ENCODE measurements at places on chromosomes 1 and 21. TPM values are rescaled to one million over a fixed set of nuclear protein-coding genes. Genes with fewer than 3 reads are reported as not detected.

Gene SELP
- 0.50 TPM for total RNA-seq

- H3K27ac ChIP-seq: peak overlapping the region; percentile 64
- H3K36me3 ChIP-seq: peaks cover 11% of the 10 kb centered on the region
- H3K27me3 ChIP-seq: no peaks in the 10 kb centered on the region
- H3K4me3 ChIP-seq: no peak overlapping the region
- peaks cover 47% of the 10 kb centered on the region for H3K4me1 ChIP-seq
- no peak for DNase-seq
Observed at GRCh38 chr1:51863384-51863783, 15.1 kb downstream of the NRDC start.

DNA sequence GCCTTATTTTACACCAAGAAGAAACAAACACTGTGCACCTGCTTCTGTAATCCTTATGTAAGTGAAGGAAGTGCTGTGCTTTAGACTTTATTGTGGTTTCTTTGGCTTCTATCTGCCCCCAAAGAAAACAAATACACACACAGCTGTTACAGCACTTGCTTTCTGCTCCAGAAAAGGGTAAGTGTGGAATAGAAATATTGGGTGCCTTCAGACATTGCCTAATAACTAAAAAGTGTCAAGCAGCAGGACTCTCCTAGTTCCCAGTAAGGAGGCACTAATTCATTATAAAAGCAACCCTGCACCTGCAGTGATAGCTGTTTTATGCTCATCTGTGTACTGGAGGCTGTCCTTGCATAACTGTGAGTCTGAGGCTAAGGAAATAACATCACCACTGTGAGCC lies 23.4 kb upstream of the PRRX1 start:
- DNase-seq: no peak
- H3K36me3 ChIP-seq: no peaks in the 10 kb centered on the region
- no peak overlapping the region for H3K4me3 ChIP-seq
- H3K27me3 ChIP-seq: peaks cover 5% of the 10 kb centered on the region
- no peak overlapping the region for H3K27ac ChIP-seq
- H3K4me1 ChIP-seq: no peaks in the 10 kb centered on the region

DNA sequence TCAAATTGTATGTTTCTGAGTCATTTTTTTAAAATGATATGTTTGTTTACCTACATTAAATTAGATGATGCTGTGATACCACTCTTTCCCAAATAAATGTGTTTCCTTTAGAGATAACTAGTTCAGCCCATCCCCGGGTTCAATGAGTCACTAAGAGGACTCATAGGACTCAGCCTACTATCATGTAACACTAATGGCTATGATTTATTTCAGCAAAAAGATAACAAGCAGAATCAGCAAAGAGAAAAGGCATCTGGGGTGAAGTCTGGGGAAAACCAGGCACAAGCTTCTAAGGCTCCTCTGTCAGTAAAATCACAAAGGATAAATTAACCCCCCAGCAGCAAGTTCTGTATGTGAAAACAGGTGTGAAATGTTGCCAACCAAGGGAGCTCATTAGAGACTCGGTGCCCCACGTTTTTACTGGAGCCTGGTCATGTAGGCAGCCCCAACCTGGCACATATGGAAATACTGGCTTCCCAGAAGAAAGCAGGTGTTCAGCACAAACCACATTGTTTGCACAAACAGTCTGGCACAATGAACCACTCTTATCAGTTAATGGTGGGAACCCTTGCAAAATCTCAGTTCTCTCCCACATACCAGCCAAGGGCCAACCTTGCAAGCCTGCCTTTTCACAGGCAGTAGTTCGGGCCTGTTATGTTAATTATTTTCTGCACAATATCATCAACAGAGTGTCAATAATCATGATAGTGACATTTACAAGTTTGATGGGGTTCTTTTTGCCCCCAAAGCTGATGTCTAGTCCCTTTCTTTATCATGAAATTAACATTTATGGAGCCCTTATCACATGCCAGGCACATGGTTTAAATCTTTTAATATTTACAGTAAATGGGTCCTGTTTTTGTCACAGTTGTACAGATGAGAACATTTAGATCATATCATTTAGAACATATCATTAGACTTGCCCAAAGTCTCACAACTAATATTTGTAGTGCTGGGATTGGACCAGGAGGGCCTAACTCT lies 23.1 kb upstream of the CNN3 start:
- H3K4me1 ChIP-seq: no peaks in the 10 kb centered on the region
- no peaks in the 10 kb centered on the region for H3K27me3 ChIP-seq
- no peak for DNase-seq
- H3K4me3 ChIP-seq: no peak overlapping the region

DNA sequence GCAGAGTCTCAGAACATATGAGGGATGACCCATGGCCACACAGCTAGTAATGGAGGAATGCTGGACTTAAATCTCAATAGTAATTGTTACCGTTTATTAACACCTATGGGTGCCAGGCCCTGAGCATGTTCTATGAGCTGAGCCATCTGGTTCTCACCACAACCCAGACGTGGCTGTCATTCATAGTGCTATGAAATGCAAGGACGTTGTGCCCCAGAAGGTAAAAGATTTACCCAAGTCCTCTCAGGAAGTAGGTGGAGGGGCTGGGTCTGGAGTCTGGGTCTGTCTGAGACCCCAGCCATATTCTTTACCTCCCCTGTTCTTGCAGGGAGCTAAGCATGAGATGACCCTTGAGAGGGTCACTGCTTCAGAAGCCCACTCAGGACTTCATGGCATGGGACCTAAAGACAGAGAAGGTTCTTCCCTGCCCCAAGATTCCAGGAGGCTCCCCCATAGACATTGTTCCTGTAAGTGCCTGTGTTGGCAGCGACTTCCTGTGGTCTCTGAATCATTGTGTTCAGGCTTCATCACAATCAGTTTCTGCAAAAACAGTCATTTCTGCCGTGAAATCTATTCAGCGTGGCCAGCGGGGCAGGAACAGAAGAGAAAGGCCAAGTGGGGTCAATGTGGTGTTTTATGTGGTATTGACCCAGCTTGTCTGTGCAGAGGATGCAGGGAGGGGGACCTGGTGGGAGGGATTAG lies 475.4 kb downstream of the PTPRU start:
- DNase-seq: peak; percentile 77
- H3K4me3 ChIP-seq: no peak overlapping the region
- peaks cover 24% of the 10 kb centered on the region for H3K27me3 ChIP-seq
- H3K36me3 ChIP-seq: no peaks in the 10 kb centered on the region
- H3K27ac ChIP-seq: no peak overlapping the region

DNA sequence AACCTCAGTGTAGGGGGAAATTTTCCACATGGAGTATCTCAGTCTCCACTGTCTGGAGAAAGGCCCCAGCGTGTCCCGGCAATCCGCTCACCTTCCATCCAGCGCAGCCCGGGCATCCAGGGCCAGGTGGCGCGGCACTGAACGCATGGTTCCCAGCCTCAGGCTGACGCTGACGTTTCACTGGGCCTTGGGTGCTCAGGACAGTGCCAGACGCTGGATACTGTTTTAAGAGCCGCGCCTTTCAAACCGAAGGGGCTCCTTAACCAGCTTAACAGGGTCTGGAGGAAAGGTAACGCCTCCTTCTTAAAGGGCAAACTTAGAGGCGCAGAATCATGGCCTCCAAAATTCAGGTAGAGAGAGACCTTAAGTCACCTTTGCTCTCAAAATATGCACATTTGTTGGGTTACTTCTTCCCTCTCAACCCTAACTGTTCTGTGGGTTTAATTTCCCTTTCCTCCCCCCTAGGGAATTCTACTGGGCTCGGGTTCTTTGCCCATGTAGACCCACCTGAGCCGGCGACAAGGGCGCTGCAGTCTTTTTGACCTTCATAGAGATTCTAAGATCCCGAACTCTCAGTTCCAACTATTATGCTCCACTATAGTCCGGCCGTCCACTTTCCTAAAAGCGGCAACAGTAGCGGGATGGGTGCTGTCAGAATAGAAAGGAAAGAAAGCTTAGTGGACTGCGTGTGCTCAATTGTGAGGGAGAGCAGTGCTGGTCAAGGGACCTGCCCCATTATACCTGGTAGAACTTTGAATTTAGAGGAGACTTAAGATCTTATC lies 3.5 kb upstream of the LHX9 start:
- H3K4me1 ChIP-seq: peaks cover 75% of the 10 kb centered on the region
- H3K27ac ChIP-seq: no peak overlapping the region
- H3K27me3 ChIP-seq: peaks cover 95% of the 10 kb centered on the region
- no peak for DNase-seq
- no peaks in the 10 kb centered on the region for H3K36me3 ChIP-seq

- H3K4me1 ChIP-seq: no peaks in the 10 kb centered on the region
- no peak overlapping the region for H3K4me3 ChIP-seq
- H3K27ac ChIP-seq: no peak overlapping the region
- H3K36me3 ChIP-seq: peaks cover 4% of the 10 kb centered on the region
- no peak for DNase-seq
Observed at GRCh38 chr1:172324086-172324485, 96.4 kb upstream of the C1orf105 start.
